Heart right ventricle (tissue), 16 donors: ENCODE measurements at places on chromosomes 2 and 18.

- no peaks in the 10 kb centered on the region for H3K27me3 ChIP-seq
- H3K4me3 ChIP-seq: no peak overlapping the region
- DNase-seq: no peak
- H3K36me3 ChIP-seq: no peaks in the 10 kb centered on the region
- peaks cover 19% of the 10 kb centered on the region for H3K4me1 ChIP-seq
Measured at GRCh38 chr2:207251573-207252192, 85.9 kb upstream of the KLF7 start.

GRCh38 chr18:46518438-46518837 is 138.6 kb downstream of the LOXHD1 start:
- no peaks in the 10 kb centered on the region for H3K36me3 ChIP-seq
- peak; percentile 45 for DNase-seq
- H3K27me3 ChIP-seq: no peaks in the 10 kb centered on the region
- H3K27ac ChIP-seq: no peak overlapping the region
- no peaks in the 10 kb centered on the region for H3K4me1 ChIP-seq
- no peak overlapping the region for H3K4me3 ChIP-seq

GRCh38 chr2:159035790-159036411 is 67.5 kb downstream of the TANC1 start:
- H3K27me3 ChIP-seq: no peaks in the 10 kb centered on the region
- H3K27ac ChIP-seq: peak overlapping the region; percentile 38
- H3K36me3 ChIP-seq: no peaks in the 10 kb centered on the region
- H3K4me1 ChIP-seq: peaks cover 40% of the 10 kb centered on the region

DNA sequence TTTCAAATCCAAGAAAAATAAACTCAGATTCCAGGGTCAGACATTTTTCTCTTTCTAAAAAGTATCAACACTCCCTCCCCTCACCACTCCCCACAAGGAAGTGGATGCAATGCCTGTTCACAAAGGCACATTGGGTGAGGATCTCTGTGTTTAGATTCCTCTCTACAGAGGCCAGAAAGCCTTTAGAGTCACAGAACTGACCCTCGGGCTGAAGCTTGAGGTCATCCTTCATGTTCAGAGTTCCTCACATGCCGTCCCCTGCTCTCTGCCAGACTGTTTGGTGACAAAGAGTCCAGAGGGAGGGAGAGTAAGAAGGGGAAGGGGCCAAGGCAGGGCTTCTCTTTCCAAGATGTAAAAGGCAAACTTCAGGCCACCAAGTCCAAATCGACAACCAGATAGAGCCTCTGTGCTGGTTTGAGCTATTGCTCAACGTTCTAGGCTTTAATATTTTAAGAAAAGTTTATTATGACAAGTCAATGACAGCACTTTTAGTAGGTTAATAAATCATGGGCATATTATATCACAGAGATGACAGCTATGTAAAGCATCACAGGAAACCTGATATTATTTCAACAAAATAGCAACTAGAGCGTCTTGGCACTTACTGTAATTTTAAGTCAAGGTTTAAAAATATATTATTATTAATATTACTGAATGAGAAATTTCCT is 269.4 kb downstream of the ETAA1 start:
- peaks cover 17% of the 10 kb centered on the region for H3K4me1 ChIP-seq
- DNase-seq: no peak
- no peak overlapping the region for H3K4me3 ChIP-seq
- H3K36me3 ChIP-seq: no peaks in the 10 kb centered on the region
- H3K27me3 ChIP-seq: no peaks in the 10 kb centered on the region

DNA sequence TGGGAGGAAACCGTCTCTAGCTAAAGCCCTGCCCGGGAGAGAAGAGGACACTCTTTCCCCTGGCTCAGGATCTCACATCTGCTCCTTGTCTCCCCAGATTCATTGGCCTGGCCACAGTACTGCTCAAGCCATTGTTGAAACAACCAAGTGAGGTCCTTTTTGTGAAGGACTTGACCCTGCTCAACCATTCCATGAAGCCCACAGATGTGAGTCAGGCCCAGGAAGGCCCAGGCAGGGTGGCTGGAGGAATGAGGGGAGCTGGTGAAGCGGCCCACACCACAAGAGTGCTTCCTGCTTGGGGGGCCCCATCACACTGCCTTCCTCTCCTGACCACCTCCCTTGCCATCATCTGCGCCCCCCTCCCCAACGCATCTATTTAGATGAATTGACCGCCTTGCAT is 5.1 kb downstream of the FER1L5 start:
- H3K27ac ChIP-seq: no peak overlapping the region
- no peaks in the 10 kb centered on the region for H3K4me1 ChIP-seq
